CD14-positive monocyte (primary cell): ENCODE measurements at places on chromosomes 5 and 9. TPM values are rescaled to one million over a fixed set of nuclear protein-coding genes. Genes with fewer than 3 reads are reported as not detected.

- DNase-seq: peak; percentile 14
- peaks cover 30% of the 10 kb centered on the region for H3K36me3 ChIP-seq
- H3K27me3 ChIP-seq: no peaks in the 10 kb centered on the region
- no peaks in the 10 kb centered on the region for H3K4me1 ChIP-seq
- no peak overlapping the region for H3K27ac ChIP-seq
Measured at GRCh38 chr5:94693043-94693822, 74.8 kb downstream of the SLF1 start.

DNA sequence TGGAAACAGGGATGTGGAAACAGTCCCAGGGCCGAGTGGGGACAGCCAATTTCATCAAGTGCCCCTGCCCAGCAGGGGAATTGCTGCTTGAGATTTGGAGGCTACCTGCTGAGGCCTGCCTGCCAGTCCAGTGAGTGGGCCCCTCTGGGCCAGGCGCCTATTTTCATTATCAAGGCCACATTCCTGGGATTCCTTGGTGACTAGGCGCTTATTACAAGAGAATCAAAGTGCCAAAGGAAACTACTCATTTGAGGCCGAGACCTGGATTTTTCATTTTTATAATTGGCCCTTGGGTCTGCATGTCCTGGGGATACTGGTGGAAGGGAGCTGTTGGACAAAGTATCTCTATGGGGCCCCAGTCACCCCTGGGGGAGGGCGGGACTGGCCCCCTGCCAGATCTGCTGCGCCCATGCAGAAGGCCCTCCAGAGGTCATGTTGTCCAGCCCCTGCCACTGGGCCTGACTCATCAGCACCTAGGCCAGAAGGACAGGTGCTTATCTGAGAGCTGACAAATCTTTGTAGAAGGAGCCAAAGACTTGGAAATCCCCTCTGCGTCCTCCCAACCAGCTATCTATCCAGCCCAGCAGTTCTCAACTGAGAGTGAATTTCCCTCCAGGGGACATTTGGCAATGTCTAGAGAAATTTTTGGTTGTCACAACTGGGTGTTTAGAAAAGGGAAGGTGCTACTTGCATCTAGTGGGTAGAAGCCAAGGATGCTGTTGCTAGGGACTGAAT is 45.6 kb downstream of the FOXI1 start:
- no peak overlapping the region for H3K27ac ChIP-seq
- H3K4me1 ChIP-seq: no peaks in the 10 kb centered on the region
- no peak overlapping the region for H3K4me3 ChIP-seq
- no peaks in the 10 kb centered on the region for H3K27me3 ChIP-seq
- no peaks in the 10 kb centered on the region for H3K36me3 ChIP-seq

GRCh38 chr5:136629125-136629792 is 263.9 kb upstream of the TRPC7 start:
- no peak for DNase-seq
- H3K4me1 ChIP-seq: no peaks in the 10 kb centered on the region
- no peaks in the 10 kb centered on the region for H3K36me3 ChIP-seq
- H3K27ac ChIP-seq: no peak overlapping the region
- H3K27me3 ChIP-seq: no peaks in the 10 kb centered on the region

Gene DPYSL3
- polyA plus RNA-seq: not detected

Gene FGF18
- polyA plus RNA-seq: not detected
